SK-MEL-5 (cell line): ENCODE measurements at places on chromosomes 7 and 10. TPM values are rescaled to one million over a fixed set of nuclear protein-coding genes. Genes with fewer than 3 reads are reported as not detected.

GAD2 gene
- not detected in 2 replicates for total RNA-seq

DNA sequence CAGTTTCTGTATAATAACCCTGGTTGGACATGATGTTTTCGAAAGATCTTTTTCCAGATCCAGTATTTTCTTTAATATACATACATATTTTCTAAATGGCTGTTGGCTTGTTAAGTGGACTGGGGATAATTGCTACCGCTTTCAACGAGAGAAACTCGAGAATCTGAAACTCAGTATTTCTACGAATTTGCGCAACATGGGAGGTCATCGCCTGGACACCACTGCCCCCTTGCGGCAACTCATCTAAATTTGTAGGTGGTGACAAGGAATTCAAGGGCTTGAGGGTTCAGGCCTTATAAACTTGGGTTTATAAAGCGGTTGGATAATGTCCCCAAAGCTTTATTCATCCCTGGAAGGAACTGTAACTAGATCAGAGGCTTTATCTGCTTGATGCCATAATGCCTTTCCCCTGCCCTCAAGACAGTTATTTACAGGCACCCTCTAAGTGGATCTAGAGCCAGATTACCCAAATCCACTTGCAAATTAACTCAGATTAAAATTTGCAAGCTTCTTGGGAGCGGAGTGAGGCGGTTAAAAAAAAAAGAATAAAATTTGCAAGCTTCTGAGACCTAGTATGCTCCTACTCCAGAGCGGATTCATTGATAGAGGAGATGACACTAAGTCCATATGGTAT, 21.3 kb upstream of the KCNK18 start:
- DNase-seq, result peak; percentile 71

DNA sequence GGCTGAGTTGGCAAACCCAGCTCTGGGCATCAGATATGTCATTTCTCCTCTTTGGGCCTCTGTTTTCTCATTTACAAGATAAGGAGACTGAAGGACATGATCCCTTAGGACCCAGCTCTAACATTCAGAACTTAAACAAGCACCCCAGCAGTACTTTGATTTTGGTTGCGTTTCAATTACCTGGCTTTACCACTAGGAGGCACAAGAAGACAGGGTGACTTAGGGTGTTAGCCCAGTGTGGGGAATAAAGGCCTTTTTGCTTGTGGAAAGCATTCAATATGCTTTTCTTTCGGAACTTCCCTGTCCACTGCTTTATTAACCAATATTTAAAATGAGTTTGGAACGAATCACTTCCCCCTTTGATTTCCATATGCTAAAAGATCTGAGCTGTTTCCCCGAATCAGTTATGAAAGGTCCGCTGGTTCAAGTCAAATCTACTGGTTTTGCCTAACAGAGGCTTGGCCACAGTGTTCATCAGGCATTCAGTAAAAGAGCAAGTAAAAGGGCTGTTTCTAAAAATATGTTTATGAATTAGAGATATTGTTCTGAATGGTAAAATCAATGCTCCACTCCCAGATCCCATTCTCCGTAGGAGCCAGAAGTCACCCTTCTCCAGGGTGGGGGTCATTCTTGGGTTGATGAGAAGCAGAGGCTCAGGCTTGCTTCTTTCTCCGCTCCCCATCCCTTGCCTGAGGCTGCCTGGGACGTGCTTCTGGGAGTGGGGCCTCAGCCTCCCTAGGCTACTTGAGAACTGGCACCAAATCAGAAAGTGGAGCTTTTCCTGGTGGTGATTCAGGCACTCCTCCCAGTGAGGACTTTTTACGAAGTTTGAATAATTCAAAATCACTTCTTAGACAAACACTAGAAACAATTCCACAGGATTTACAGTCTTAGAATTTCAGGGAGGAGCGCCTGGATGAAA, 105.5 kb downstream of the MYOF start:
- DNase-seq, result peak; percentile 77

COL1A2 gene
- 0.05 TPM in 2 replicates for total RNA-seq

BEND7 gene
- 4.1 and 5.2 TPM in 2 replicates for total RNA-seq

- DNase-seq, result no peak
These were observed 488.5 kb downstream of the MDFIC start for GRCh38 chr7:115410434-115410820.

LEP gene
- not detected in 2 replicates for total RNA-seq

ASB13 gene
- total RNA-seq, result 12.7 and 14.6 TPM in 2 replicates

UPK3B gene
- total RNA-seq, result not detected in 2 replicates

- no peak for DNase-seq
These were observed 111.6 kb upstream of the GLI3 start for GRCh38 chr7:42348631-42349030.

- no peak for DNase-seq
These were observed 163.2 kb downstream of the SH2D4B start for GRCh38 chr10:80700760-80701444.

TAS2R5 gene
- total RNA-seq, result 0.26 and 0.51 TPM in 2 replicates

DNA sequence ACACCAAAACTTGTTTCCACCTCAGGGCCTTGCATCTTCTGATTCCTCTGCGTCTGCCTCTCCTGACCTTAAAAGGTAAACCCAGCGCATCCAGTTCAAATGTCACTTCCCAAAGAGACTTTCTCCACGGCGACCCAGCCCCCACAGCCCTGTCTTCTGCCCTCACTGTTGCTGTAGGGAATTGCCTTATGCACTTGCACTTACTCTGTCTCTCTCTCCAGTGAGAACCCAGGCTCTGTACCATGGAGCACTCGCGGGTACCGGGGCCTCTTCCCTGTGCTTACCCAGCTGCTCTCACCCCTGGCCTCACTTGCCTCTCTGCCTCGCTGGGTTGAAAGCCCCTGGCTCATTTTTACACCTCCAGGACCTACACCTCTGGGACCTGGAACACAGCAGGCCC, 48.4 kb downstream of the AOC1 start:
- DNase-seq, result no peak

GRCh38 chr7:92053312-92053711, 81.0 kb downstream of the CYP51A1 start:
- DNase-seq, result no peak

GRCh38 chr10:122649903-122650302, 49.7 kb downstream of the C10orf120 start:
- DNase-seq, result no peak

- no peak for DNase-seq
These were observed 11.3 kb downstream of the CHCHD3 start for GRCh38 chr7:133070562-133070961.

DNA sequence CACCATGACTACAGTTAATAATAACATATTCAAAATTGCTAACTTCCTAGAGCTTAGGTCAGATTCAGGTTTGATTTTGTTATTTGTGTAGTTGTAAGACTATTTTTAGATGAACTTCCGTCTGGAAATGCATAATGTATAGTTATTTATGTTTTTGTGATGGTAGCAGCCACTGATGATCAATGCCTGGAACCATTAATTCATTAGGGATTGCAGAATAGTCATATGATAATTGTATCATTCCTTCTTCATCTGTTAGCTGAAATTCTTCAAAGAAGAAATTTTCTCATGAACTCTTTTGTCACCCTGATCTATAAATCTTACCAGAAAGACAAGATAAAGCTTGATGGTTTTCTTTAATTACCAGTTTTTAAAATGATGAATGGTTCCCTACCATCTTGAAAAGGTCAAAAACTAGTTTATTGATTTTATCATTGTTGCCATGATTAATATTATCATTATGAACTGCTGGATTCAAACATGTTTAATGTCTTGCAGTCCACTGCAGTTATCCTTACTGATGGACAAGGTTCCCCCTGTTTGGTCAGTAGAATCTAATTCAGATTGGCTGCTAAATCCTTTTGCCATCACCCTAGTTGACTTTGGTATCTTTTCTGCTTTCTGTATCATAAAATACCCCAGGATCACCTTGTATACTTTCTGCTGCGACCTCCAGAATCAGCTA, 433.3 kb downstream of the GPAM start:
- DNase-seq, result no peak

DNA sequence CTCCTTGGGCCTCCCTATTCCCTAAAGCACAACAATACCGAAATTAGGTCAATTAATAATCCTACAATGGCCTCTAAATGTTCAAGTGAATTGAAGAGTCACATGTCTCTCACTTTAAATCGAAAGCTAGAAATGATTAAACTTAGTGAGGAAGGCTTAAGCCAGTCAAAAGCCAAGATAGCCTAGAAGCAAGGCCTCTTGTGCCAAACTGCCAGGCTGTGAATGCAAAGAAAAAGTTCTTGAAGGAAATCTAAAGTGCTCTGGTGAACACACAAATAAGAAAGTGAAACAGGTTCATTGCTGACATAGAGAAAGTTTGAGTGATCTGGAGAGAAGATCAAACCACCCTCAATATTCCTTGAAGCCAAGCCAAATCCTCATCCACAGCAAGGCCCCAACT, 57.2 kb downstream of the SLC29A4 start:
- no peak for DNase-seq

GRCh38 chr7:131197920-131198615, 129.6 kb upstream of the MKLN1 start:
- peak; percentile 25 for DNase-seq

GRCh38 chr10:3239066-3239919, 66.7 kb upstream of the PITRM1 start:
- peak; percentile 26 for DNase-seq

GRCh38 chr10:43957267-43958070, 308.8 kb upstream of the ZNF32 start:
- no peak for DNase-seq

DNA sequence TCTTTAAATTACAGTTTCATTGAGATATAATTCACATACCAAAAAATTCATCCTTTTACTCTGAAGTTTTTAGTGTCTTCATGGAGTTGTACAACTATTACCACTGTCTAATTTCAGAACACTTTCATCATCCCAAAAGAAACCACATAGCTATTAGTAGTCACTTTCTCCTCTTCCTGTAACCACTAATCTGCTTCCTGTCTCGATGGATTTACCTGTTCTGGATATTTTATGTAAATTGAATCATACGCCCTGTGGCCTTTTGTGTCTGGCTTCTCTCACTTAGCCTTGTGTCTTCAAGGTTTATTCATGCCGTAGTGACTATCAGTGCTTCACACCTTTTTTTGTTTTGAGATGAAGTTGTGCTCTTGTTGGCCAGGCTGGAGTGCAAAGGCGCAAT, 135.5 kb downstream of the DOCK1 start:
- DNase-seq, result no peak

DNA sequence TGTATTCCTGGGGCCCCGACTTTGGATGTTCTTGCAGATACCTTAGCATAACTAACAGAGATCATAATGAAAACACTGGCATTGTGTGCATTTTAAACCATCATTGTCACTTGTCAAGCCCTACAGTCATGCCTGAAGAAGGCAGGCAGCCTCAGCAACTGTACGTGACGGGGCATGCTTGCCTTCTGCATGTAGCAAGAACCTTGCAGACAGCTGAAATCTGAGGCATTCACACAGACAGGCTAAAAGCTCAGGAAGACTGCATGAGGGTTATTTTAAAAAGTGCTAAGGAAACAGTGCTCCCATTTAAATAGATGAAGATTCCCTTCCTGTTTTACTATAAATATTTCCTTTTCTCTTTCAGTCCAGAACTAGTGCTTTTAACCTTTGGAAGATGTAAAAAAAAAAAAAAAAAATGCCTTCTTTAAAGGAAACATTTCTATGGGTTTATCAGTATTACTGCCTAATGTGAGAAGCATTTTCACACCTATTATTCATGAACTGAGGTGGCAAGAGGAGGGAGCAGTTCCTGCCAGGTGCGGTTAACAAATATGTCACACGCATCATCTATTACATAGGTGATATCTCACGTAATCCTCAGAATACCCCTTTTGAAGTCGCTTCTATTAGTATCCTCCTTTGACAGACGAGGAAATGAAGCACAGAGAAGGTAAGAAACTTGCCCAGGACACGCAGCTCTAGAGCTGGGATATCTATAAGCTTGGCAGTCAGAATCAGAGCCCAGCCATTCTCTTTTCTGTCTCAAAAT, 88.1 kb downstream of the PRKCQ start:
- DNase-seq, result no peak

CYP3A7 gene
- not detected in 2 replicates for total RNA-seq

MOGAT3 gene
- not detected in 2 replicates for total RNA-seq

DNA sequence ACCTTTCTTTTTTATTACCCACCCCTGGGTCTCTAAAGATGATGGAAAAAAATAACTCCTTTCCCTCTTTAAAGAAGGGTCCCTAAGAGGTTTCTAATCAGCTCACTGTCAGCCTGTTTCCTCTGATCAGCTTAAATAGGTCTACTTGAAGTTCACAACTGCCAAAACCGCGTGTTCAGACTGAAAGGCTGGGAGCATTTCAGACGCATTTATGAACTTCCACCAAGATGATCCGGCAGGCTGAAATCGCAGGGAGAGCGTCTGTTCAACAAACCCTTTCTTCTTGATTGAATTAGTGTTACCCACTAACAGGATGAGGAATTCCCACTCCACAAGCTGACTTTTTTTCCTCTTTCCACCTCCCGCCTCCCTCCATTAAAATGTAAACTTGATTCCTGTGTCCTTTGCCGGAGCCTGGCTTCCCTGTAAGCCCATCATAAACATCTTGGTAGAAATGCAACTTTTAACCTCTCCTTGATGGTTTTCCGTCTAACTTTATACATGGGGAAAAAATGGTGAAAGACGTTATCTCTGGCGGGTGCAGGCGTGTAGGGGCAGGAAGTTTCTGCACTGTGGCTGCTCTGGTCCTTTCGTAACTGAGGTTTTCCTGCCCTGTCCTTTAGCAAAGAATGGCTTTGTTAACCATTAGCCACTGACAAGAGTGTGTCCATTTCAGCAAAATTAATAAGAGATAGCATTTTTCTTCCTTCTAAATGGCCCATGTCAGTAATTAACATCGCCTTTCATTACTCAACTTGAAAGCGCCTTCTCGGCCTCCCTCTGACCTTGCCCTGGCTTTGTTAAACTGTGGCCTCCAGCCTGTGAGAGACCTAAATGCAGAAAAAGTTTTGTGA, 130.7 kb downstream of the BAMBI start:
- no peak for DNase-seq

- no peak for DNase-seq
These were observed 37.8 kb upstream of the GALNTL5 start for GRCh38 chr7:151918510-151918843.

NRG3 gene
- total RNA-seq, result 4.1 and 4.6 TPM in 2 replicates

- no peak for DNase-seq
These were observed at the start of gene CDK5 for GRCh38 chr7:151057506-151057988. CDK5 (minus strand) TSS chr7:151057897; CDS start chr7:151057848, 49 bp downstream.

ETV1 gene
- 34.6 and 39.8 TPM in 2 replicates for total RNA-seq

DNA sequence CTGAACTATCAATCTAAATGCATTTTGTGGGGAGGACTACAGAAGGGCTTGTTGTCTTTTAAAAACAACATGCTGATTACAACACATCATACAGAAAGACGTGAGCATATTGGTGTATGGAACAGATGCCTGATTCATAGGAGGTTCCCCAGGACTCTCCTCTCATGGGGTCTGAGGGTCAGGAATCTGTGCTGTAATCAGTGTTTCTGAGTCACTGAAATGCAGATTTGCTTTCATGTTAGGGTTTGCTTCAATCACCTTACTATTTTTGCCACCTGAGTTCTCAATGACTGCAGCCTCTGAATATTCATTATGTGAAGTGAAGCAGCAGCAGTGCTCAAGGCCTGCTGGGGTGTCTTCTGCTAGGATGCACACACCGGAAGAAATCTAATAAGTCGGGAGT, 550 bp upstream of the ANK3 start:
- peak; percentile 85 for DNase-seq

GRCh38 chr10:76667408-76668370, 969.9 kb downstream of the KCNMA1 start:
- no peak for DNase-seq

ADD3 gene
- total RNA-seq, result 131 and 138 TPM in 2 replicates
